ENCODE measurements at places on chromosomes 4 and X.
A peak's percentile ranks its signal among the peaks of the same experiment; 100 is the strongest.

- DNase-seq = peak; percentile 94
Measured at GRCh38 chrX:152958524-152959465, 35.1 kb downstream of the PNMA5 start.

GRCh38 chr4:17780501-17781299 lies 721 bp downstream of the FAM184B start:
- DNase-seq = no peak

GRCh38 chr4:19417256-19417655 lies 834.4 kb upstream of the SLIT2 start:
- DNase-seq = no peak

DNA sequence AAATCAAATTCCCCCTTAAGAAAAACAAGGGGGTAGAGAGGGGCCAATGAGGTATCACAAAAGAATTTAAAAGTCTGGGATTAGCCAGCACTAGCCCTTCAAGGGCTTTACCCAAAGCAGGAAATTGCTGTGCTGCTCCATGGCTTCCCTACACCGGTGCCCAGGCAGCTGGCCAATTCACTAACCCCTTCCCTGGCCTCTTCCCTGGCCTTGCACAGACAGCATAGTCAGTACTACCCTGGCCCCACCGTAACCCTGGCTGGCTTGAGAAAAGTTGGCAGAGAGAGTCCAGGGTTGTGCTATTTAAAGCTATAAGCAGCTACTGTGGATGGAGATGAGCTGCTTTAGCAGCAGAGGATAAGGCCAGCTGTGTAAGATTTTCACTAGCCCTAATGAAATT lies 43.1 kb downstream of the ADAMTS3 start:
- DNase-seq = no peak

DNA sequence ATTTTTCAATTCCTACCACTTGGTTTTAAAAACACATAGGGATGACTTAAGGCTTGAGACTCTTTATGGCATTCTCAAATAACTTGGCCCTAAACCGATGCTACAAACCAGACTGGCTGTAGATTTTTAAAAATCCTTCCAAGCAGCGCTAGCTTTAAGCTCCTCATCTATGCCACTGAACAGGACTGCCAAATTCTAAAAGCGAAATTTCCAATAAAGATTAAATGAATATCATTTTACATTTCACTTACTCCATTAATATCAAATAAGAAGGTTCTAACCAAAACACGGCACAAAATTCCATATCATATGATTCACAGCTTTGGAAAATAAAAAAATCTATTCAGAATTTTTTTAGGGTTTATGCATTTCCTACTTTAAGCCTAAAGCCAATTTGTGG lies 134.2 kb downstream of the FANCB start:
- DNase-seq = no peak

DNA sequence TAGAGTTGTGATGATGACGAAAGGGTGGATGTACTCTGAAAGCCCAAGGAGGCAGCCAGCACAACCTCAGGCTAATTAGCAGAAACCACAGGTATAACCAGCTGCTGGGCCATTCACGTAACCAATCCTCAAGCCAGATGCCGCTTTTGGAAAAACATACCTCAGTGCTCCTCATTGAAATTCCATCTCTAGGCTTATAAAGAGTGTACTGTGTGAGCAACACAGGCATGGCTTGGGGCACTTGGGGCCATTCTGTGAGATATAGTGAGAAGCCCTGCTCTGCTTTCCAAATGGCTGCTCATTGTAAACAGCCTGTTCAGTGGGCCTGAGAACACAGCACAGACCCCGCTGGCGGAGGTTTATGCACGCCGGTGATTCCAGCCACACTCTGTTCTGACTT lies 182.1 kb upstream of the HHIP start:
- DNase-seq = no peak

GRCh38 chr4:72112514-72113156 lies 80.8 kb downstream of the NPFFR2 start:
- DNase-seq = no peak

DNA sequence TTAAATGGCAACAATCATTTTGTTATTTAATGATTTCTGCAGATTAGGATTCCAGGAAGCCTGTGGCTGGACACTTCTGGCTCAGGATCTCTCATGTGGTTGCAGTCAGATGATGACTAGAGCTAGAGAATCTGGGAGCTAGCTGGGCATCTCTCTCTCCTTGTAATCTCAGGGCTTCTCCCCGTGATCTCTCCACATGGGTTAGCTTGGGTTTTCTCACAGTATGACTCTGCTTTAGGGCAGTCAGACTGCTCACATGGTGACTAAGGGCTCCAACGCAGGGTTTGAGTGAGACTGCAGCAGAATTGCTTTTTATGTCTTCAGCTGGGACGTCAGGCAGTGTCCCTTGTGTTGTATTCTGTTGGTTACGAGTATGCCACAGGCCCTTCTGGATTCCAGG lies 361.4 kb downstream of the CBLL2 start:
- no peak for DNase-seq

DNA sequence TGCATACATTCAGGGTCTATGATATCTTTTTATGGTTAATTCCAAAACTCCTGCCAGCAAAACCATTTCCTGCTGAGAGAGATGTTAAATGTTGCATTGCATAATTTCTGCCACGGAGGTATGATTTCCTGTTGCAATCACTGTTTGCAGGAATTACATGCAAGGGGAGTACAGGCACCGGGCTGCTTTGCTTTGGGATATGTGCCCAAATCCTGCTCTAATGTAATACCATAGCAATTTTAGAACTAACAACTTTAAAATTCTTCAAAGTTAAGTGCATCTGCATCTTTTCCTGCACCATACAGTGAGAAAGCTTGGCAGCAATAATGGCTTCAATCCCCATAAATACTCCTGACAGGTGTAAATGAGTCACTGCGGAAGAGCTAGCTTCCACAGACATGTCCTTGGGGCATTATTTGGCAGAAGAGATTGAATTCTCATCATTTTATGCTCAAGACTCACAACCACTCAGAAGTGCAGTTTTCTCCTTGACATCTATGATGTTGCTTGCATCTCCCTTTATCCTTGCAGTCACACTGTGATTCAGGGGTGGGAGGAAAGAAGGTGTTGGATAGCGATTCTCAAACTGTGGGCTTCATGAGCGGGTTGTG lies 29.6 kb downstream of the TRIM2 start:
- no peak for DNase-seq

DNA sequence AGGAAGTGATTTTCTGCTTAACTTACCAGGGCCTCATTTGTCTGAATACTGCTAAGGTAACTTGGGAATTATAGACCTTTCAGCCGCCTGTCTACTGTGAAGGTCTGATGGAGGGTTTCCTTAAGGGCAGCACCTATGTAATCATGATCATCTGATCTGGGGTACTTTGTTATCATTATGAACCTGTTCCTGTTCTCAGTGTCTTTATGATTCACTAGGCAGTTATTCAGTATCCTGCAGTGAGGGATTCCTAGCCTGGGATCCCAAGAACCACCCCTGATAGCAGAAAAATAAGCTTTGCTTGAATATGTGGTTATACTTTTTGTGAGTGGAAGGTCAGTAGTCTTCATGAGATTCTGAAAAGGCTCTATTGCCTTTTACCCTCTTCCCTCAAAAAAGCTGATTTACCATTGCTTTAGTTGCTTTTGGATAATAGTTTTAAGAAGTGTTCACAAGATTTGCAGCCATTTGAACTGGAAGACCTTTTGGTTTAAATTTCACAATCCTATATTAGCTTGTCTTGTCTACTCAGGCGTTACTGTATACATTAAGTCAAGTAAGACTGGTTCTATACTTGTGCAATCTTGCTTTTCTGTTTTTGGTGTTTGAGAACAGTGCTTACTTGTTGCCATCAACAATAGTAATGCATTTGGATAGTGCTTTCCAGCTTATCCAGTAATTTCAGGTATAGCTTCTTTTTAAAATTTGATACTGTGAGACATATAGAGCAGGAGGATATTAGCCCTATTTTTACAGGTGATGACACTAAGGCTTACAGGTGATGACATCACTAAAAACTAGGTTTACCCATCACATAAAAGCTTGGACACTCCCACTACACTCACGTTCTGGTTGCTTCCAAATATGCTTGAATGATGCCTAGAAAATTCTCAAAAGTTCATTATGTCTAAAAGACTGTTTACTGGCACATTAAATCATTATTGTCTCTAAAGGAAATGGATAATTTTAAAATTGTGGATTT lies 60.0 kb downstream of the FHIP1A start:
- no peak for DNase-seq

DNA sequence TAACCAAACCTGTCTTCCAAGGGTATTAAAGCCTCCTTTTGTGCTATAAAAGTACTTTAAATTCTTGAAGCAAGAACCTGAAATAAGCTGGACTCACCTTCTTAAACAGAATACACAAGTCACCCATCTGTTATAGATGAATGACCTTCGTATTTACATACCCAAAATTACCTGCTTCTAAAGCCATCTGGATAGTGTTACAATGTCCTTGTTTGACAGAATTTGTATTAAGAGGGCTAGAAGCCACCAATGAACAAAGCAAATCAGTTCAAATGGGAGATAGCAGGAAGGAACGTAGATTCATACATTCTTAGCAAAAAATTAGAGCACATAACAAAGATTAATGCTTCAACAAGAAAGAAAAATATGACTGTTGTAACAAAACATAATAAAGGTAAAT lies 33.7 kb upstream of the CCSER1 start:
- DNase-seq = no peak

- DNase-seq = peak; percentile 19
Measured at GRCh38 chr4:156968479-156968984, 3.1 kb downstream of the PDGFC start.

DNA sequence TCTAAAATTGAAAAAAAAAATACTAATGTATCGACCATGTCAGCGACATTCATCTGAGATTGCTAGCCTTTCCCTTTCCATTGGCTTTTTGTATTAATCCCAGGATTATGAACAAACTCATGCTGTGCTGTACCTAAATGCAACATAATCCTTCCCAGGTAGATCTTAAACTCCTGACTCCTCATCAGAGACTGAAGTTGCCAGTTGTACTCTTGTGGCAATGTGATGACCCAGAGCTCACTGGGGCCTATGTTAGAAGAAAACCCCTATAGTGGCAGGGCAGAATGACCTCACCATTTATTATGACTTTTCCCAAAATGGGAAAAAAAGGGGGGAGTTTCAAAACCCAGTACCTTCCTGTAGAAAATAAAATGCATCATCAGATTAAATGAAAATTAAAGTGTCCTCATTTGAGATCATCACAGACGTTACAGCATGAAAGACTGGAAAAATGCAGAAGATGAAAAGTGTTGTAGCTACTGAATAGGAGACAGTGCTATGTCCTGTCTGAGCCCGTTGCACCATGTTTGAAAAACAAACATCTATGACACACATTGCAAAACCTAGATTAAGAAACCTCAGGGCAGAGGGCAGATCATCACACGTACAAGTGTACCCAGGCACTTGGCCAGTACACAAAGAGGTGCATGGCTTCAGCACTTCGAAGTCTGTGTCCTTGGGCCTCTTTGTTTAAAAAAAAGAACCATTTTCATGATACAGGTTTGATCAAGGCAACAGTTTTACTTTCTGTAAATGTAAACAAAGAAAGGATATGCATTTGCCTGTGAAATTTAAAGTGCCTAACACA lies 6.8 kb upstream of the ACSL4 start:
- DNase-seq = no peak

- no peak for DNase-seq
Measured at GRCh38 chr4:47101453-47101852, 70.1 kb downstream of the GABRB1 start.

DNA sequence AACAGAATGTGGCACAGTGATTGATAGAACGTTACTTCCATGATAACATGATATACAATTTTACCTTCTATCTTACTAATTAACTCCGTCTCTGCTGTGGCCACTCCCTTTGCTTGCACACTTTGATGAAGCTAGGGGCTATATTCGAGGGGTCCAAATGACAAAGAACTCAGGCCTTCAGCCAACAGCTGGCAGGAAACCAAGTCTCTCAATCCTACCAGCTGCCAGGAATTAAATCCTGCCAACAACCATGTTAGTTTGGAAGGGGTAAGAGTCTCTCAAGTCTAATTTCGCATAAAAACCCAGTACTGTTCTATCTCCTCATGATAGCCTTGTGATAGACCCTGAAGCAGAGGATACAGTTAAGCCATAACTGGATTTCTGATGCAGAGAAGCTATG lies 1122.9 kb upstream of the PCDH10 start:
- DNase-seq = no peak

DNA sequence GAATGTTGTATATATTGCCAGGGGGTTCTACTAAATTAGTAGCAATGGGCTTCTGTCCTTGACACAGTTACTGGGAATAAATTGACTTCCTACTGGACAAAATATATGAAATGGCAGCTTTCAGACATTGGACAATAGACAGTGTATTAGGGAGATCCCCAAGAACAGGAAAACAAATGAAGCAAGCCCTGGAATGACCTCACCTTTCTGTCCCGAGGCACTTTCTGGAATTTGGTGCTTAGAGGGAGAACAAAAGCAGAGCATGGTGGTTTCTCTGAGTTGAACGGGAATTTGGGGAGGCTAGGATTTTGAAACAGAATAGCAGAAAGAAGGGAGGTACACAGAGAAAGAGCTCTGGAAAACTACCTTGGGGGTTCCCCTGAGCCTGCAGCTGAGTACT lies 187.7 kb upstream of the MAGEB2 start:
- no peak for DNase-seq

Data from CD4-positive, alpha-beta T cell treated with Interleukin-10 for 1 hour (primary cell).